ENCODE measurements at places on chromosomes 7 and 10.

DNA sequence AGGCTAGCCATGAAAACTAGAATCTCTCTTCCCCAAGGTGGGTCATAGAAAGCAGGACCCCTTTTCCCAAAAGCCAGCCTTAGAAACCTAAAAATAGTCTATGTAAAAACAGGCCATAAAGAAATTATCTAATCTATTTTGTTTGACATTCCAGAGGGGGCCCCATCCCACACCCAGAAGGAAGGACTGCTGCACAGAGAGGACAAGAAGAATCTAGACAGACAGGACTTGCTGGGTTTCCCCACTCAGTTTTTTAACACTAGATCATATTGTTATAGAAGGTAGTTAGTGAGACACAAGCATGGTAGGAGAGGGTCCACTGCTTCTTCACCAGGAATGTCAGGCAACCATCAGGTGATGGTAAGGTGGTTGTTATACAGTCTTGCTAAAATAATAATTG, 357.0 kb downstream of the LRRTM3 start:
- H3K27ac ChIP-seq: no peak overlapping the region
- DNase-seq: no peak
- H3K4me1 ChIP-seq: no peaks in the 10 kb centered on the region
- no peaks in the 10 kb centered on the region for H3K27me3 ChIP-seq

- no peak overlapping the region for H3K27ac ChIP-seq
- no peak overlapping the region for H3K4me3 ChIP-seq
- no peaks in the 10 kb centered on the region for H3K36me3 ChIP-seq
- H3K4me1 ChIP-seq: no peaks in the 10 kb centered on the region
- DNase-seq: no peak
These were observed 23.8 kb downstream of the EN2 start for GRCh38 chr7:155481764-155482163.

DNA sequence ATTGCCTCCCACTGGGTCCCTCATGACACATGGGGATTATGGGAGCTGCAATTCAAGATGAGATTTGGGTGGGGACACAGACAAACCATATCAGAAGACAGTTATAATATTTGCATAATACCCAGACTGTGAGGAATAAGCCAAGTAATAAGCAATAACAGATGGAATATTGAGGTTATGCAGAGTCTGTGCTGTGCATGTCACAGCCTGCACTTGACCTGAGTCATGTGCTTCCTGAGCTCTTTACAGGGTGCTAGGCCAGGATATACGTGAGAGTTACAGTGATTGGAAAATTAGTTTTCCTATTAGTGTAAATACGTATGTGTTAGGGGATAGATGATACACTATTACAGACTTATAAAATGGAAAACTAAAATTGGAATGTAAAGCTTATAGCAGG, 288.7 kb downstream of the SDK1 start:
- H3K36me3 ChIP-seq: no peaks in the 10 kb centered on the region
- no peak overlapping the region for H3K4me3 ChIP-seq
- peaks cover 5% of the 10 kb centered on the region for H3K27me3 ChIP-seq

DNA sequence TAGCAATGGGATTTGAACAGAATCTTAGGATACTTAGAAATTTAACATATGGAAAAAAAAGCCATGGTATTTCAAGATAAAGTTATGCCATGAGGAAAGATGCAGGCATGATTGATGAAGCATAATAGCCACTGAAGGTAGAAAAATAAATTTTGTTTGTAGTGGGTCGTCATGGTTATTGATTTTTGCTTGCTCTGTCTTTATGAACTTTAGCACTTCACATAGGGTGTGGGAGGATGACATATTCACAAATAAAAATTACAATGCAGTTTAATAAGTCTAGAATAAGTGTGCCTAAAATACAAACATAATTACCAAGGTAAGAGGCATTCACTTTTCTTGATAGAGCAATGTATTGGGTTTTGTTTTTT, 129.1 kb upstream of the SEMA3E start:
- no peak overlapping the region for H3K4me3 ChIP-seq
- no peaks in the 10 kb centered on the region for H3K36me3 ChIP-seq
- H3K4me1 ChIP-seq: no peaks in the 10 kb centered on the region
- no peak overlapping the region for H3K27ac ChIP-seq
- H3K27me3 ChIP-seq: no peaks in the 10 kb centered on the region

DNA sequence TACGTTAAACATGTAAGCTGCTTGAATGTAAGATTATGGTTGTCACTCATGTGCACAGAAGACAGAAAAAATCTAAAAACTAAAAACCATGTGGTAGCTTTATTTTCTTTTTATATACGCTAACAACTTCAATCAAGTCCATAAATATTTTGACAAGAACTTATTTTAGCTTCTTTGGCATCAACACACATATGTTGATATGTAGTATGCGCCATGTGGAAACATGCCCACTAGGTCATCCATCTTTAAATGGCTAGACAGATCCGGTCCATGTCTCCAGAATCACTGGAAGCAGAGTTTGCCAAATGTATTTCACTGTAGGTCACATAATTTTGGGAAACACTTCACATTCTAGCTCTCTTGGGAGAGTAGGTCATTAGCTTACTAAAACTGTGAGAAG, 261.5 kb upstream of the IMMP2L start:
- no peak for DNase-seq
- no peaks in the 10 kb centered on the region for H3K36me3 ChIP-seq
- no peak overlapping the region for H3K27ac ChIP-seq

DNA sequence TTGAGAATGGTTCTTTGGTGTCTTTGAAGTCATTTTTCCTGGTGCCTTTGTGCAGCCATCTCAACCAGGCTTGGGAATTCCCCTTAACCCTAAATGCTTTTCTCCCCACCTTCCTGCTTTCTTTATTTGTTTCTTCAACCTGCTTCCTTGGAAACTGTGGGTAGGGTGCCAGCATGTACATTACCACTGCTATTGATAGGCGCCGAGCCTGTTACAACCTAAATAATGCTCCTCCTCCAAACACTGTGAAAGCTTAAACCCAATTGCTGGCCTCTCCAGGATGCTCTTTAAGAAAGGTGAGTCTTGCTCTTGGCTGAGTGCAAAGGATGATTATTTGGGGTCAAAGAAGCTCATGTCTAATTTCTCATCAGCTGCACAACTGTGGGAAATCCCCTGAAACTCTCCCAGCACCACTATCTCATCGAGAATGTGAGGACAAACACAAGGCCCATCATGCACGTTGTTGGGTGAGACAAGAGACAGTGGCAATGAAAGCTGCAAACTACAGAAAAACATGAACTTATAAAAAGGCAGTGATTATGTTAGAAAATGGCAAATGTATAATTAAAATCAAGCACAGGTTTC, 285.5 kb upstream of the IGFBP3 start:
- no peak overlapping the region for H3K4me3 ChIP-seq
- H3K36me3 ChIP-seq: no peaks in the 10 kb centered on the region
- H3K27me3 ChIP-seq: no peaks in the 10 kb centered on the region
- DNase-seq: no peak
- H3K4me1 ChIP-seq: no peaks in the 10 kb centered on the region

DNA sequence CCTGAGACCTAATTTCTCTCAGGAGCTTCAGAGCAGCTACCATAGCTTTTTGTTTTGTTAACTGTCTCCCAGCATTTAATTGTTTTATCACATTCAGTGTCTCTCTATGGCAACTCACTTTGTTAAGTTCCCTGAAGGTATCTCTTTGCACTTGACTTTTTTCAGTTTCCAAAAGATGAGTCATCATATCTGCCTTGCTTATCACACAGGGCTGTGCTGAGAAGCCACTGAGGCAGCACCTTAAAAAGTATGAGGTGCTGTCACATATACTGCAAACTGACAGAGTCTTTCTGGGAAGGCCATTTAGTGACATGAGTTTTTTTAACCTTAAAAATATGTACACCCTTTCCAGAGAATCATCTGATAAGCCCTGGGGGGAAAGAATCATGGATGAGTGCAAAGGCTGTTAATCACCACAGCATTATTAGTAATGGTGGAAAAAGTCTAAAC, 56.8 kb downstream of the PPP1R3C start:
- no peak for DNase-seq
- H3K36me3 ChIP-seq: no peaks in the 10 kb centered on the region
- no peaks in the 10 kb centered on the region for H3K4me1 ChIP-seq
- H3K27me3 ChIP-seq: no peaks in the 10 kb centered on the region
- H3K4me3 ChIP-seq: no peak overlapping the region

DNA sequence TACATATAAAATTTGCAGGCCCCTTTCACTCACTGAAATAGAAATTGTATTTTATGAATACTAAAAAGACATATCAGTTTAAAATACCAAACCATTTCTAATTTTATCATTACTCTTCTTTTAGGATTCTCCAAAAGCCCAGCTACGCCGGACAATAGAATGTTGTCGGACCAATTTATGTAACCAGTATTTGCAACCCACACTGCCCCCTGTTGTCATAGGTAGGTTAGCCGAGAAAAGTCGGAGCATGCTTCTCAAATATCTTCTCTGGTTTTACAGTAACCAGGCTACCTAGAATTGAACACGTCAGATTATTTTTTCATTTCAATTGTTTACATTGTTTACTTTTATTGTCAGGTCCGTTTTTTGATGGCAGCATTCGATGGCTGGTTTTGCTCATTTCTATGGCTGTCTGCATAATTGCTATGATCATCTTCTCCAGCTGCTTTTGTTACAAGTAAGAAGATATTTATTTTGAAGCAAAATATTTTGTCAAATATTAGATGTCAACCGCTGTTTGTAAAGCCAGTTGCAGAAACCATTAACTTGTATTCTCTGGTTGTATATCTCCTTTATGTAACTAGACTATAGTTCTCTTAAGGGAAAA, 57.6 kb downstream of the MMRN2 start:
- H3K27me3 ChIP-seq: peaks cover 5% of the 10 kb centered on the region
- no peaks in the 10 kb centered on the region for H3K4me1 ChIP-seq
- H3K4me3 ChIP-seq: no peak overlapping the region
- no peak overlapping the region for H3K27ac ChIP-seq
- peaks cover 16% of the 10 kb centered on the region for H3K36me3 ChIP-seq

DNA sequence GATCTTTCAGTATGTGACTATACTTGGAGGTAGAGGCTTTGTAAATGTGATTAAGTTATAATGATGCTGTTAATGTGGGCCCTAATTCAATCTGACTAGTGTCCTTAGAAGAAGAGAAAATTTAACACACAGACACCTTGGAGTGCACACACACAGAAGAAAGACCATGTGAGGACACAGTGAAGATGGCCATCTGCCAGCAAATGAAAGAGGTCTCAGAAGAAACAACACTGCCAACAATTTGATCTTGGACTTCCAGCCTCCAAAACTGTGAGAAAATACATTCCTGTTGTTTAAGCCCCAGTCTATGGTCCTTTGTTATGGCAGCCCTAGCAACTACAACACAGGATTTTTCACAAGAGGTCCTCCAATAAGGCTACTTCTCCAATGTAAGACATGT, 120.9 kb upstream of the ABCB5 start:
- no peaks in the 10 kb centered on the region for H3K27me3 ChIP-seq
- H3K4me3 ChIP-seq: no peak overlapping the region
- H3K36me3 ChIP-seq: no peaks in the 10 kb centered on the region
- DNase-seq: no peak

DNA sequence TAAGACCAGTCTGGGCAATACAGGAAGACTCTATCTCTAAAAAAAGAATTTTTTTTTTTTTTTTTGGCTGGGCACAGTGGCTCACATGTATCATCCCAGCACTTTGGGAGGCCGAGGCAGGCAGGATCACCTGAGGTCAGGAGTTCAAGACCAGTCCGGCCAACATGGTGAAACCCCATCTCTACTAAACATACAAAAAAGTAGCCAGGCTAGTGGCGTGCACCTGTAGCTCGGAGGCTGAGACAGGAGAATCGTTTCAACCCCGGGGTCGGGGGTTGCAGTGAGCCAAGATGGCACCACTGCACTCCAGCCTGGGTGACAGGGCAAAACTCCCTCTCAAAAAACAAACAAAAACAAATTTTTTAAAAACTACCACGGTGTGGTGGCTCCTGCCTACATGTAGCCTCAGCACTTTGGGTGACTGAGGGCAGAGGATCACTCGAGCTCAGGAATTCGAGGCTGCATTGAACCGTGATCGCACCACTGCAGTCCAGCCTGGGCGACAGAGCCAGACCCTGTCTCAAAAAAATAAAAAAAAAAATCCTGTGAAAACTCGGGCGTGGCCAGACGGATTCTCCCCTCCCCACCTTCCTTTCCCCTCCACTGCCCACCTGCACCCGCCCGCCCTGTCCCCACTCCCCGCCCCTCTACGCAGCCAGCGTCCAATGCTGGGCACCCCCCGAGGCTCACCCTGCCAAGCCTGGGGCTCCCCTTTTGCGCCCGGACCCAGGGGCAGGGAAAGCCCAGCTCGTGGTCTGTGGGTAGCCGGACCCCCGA, 745 bp upstream of the ORAI2 start:
- H3K27me3 ChIP-seq: no peaks in the 10 kb centered on the region
- no peak overlapping the region for H3K4me3 ChIP-seq
- H3K27ac ChIP-seq: no peak overlapping the region
- peaks cover 2% of the 10 kb centered on the region for H3K36me3 ChIP-seq
- peaks cover 20% of the 10 kb centered on the region for H3K4me1 ChIP-seq
- no peak for DNase-seq

GRCh38 chr7:93977211-93977950, 26.8 kb downstream of the BET1 start:
- no peak for DNase-seq
- no peaks in the 10 kb centered on the region for H3K27me3 ChIP-seq
- no peak overlapping the region for H3K27ac ChIP-seq
- H3K4me1 ChIP-seq: no peaks in the 10 kb centered on the region
- no peaks in the 10 kb centered on the region for H3K36me3 ChIP-seq

- no peaks in the 10 kb centered on the region for H3K27me3 ChIP-seq
- DNase-seq: no peak
- H3K36me3 ChIP-seq: no peaks in the 10 kb centered on the region
- no peak overlapping the region for H3K4me3 ChIP-seq
- peaks cover 44% of the 10 kb centered on the region for H3K4me1 ChIP-seq
- H3K27ac ChIP-seq: peak overlapping the region; percentile 97
These were observed 95.7 kb upstream of the SFMBT2 start for GRCh38 chr10:7506571-7506970.

DNA sequence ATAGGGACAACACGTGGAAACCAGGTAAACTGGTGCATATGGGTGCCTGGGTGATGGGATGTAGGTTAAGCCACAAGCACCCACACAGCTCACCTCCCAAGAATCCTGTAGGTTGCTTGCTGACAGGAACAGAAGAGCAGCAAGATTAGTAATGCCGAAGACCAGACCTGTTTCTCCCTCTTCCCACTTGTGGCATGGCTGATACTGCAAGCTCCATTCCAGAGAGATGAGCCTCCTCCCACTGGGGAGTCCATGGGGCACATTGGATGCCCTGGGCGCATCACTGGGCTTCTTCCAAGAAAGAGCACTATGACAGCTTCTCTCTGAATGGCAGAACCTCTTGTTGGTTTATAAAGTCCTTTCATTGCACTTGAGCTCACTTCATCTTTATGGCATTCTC, 44.4 kb upstream of the LOXL4 start:
- no peak overlapping the region for H3K27ac ChIP-seq
- DNase-seq: no peak
- H3K27me3 ChIP-seq: peaks cover 29% of the 10 kb centered on the region
- no peaks in the 10 kb centered on the region for H3K36me3 ChIP-seq
- H3K4me1 ChIP-seq: no peaks in the 10 kb centered on the region

- DNase-seq: no peak
- H3K36me3 ChIP-seq: no peaks in the 10 kb centered on the region
- no peaks in the 10 kb centered on the region for H3K4me1 ChIP-seq
- no peaks in the 10 kb centered on the region for H3K27me3 ChIP-seq
These were observed 220.4 kb upstream of the PTN start for GRCh38 chr7:137563981-137564380.
